ENCODE measurements at places on chromosomes 16 and 17.

DNA sequence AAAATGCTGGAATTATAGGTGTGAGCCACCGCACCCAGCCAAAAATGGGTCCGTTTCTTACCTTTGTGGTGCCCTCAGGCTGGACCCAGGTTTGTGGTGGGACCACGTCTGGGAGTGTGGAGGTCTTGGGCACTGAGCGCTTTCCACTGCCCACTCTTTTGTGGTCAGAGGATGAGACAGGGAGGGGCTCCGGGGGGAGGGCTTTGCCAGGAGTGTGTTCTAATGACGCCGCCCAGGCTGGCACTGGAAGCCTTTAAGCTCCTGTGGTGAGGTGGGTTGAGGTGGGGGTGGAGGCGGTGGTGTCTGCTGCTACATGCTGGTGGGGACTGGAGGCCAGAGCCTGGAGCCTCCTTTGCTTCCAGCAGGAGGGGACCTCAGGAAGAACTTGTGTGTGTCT, 12.8 kb upstream of the ADCY7 start:
- DNase-seq = no peak

DNA sequence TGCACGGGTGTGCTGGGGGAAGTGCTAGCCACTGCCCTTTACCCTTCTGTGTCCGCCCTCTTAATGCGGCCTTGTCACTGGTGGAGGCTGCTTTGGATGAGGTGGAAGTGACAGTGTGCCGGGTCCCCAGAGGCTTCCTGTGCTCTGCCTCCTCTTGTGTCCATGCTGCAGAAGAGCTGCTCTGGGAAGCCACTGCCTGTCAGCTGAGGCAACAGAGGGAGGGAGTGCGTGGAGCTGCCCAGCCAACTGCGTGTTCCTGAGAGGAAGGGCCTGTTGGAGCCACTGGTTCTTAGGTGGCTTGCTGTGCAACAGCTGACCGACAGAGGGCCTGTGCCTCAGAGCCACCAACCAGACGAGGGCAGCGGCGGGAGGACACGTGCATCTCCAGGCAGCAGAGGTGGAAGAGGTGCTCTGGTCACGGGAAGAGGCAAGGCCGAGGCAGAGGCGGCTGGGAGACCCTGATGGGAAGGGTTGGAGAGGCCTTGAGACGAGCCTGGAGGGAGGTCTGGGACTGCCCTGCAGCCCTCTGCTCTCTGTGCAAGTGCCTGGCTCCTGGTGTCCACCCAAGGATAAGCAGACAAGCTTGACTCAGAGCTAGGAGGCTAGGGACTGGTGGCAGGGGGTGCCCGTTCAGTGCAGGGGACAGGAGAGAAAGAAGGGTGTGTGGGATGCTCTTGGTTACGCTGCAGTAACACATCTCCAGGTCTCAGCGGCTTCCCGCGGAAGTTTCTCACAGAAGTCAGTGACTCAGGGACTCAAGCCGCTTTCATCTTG, 25.4 kb downstream of the B9D1 start:
- DNase-seq = no peak

DNA sequence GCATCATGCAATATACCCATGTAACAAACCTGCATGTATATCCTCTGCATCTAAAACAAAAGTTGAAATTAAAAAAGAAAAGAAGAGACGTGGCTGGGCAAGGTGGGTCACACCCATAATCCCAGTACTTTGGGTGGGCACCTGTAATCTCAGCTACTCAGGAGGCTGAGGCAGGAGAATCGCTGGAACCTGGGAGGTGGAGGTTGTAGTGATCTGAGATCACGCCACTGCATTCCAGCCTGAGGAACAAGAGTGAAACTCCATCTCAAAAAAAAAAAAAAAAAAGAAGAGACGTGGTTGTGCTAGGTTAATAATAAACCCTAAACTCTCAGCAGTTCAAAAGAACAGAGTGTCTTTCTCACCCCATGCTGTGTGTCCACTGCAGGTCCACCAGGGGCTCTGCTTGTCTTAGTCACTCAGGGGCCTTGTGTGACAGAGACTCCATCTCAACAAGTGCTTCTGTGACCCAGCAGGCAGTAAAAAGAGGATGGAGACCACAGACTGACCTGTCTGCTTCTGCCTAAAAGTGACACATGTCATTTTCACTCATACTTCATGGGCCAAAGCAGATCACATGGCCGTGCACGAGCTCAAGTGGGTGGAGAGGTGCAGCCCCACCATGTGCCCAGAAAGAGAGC, 22.3 kb upstream of the N4BP1 start:
- DNase-seq = no peak

DNA sequence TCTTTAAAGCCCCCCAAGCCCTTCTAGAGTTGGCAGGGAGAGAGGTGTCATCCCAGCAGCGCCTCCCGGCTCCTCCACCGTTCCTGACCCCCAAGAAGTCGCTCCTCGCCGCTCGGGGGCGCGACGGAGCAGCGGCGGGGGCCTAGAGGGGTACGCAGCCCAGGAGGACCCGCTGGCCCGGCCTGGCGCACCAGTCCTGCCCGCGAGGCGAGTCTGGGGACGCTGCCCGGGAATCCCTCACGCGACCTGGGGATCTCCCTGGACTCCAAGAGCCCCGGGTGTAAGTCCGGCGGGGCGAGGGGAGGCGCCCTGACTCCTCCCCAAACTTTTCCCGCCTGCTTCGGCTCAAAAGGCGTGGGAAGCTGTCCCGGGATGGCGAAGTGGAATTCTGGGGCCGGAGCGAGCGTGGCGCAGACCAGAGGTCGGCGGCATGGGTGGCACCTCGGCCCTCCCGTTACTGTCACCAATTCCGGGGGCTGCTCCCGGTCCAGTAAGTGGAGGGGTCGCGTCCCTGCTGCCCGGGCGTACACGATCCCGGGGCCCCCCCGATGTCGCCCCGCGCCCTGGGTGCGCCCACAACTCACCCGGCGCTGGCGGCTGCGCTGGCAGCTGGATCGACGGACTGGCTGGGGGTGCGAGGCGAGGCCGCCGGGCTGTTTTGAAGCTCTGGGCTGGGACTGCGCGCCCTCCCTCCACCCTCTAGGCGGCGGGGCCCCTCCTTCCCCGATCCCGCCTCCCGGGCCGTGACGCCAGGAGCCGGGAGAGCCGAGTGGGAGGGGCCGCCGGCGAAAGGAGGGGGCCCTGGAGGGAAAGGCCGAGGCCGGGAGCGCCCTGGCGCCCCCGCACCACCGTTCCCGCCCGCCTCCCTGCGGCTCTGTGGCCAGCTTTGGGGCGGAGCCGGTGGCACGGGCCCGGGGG, at the start of gene EMP2:
TSS of gene EMP2 (minus strand) at position 634 of the 918 bp plus-strand sequence. CDS start 32,981 bp downstream, outside the sequence.
- no peak for DNase-seq

Measured in substantia nigra (tissue), 51 donors.